Right lobe of liver (tissue), 6 donors: ENCODE measurements at places on chromosomes 4 and X. TPM values are rescaled to one million over a fixed set of nuclear protein-coding genes. Genes with fewer than 3 reads are reported as not detected.

BLTP1 gene
- 42.1 TPM for total RNA-seq

CCNA2 gene
- total RNA-seq, result 0.15 TPM

- H3K27ac ChIP-seq, result no peak overlapping the region
- H3K4me3 ChIP-seq, result no peak overlapping the region
These were observed 157.4 kb downstream of the TET2 start for GRCh38 chr4:105304085-105304484.

GRCh38 chr4:118869808-118870342 is 18.8 kb upstream of the SYNPO2 start:
- H3K4me1 ChIP-seq, result no peaks in the 10 kb centered on the region
- DNase-seq, result no peak
- no peaks in the 10 kb centered on the region for H3K27me3 ChIP-seq
- H3K36me3 ChIP-seq, result no peaks in the 10 kb centered on the region
- no peak overlapping the region for H3K27ac ChIP-seq
- no peak overlapping the region for H3K4me3 ChIP-seq

GAGE2A gene
- not detected for total RNA-seq

GRCh38 chr4:143300860-143301259 is 35.8 kb upstream of the GAB1 start:
- no peaks in the 10 kb centered on the region for H3K4me1 ChIP-seq
- no peaks in the 10 kb centered on the region for H3K27me3 ChIP-seq
- DNase-seq, result no peak

TCEAL2 gene
- total RNA-seq, result not detected

DNA sequence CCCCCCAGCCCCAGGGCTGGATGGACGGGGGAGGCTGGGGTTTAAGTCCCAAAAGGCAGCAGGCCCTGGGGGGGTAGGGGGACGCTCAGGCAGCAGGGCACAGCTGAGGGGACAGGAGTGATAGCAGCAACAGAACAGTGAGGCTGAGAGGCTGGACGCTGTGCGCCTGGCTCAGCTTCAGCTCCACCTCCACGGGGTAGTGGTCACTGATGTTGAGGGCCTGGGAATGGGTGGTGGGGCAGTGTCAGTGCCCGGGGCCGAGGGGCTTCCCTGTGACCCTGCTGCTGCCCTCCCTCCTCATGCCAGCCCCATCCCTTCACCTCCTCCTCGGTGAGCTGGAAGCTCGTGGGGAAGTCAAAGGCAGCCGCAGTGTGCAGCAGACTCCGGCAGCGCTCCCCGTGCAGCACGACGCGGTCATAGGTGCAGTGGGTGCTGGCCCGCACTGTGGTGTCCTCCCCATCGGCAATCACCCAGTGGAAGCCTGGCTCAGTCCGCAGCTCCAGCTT is 4.5 kb downstream of the RPL10 start:
- DNase-seq, result no peak
- no peaks in the 10 kb centered on the region for H3K27me3 ChIP-seq
- H3K4me3 ChIP-seq, result no peak overlapping the region
- H3K27ac ChIP-seq, result no peak overlapping the region

BMX gene
- total RNA-seq, result 0.56 TPM

- H3K36me3 ChIP-seq, result no peaks in the 10 kb centered on the region
- no peak overlapping the region for H3K27ac ChIP-seq
- no peak overlapping the region for H3K4me3 ChIP-seq
- DNase-seq, result no peak
- H3K27me3 ChIP-seq, result no peaks in the 10 kb centered on the region
- no peaks in the 10 kb centered on the region for H3K4me1 ChIP-seq
These were observed 123.2 kb downstream of the FHIP1A start for GRCh38 chr4:151532001-151532708.

GRCh38 chrX:119407681-119408080 is 8.5 kb downstream of the SLC25A43 start:
- no peaks in the 10 kb centered on the region for H3K4me1 ChIP-seq
- no peaks in the 10 kb centered on the region for H3K27me3 ChIP-seq
- DNase-seq, result no peak
- no peak overlapping the region for H3K27ac ChIP-seq
- H3K4me3 ChIP-seq, result no peak overlapping the region

- DNase-seq, result no peak
- H3K27me3 ChIP-seq, result no peaks in the 10 kb centered on the region
- H3K36me3 ChIP-seq, result no peaks in the 10 kb centered on the region
- no peak overlapping the region for H3K27ac ChIP-seq
These were observed 553.8 kb downstream of the CENPC start for GRCh38 chr4:66991521-66991920.

MND1 gene
- total RNA-seq, result 1.4 TPM

SUPT20HL2 gene
- not detected for total RNA-seq

DNA sequence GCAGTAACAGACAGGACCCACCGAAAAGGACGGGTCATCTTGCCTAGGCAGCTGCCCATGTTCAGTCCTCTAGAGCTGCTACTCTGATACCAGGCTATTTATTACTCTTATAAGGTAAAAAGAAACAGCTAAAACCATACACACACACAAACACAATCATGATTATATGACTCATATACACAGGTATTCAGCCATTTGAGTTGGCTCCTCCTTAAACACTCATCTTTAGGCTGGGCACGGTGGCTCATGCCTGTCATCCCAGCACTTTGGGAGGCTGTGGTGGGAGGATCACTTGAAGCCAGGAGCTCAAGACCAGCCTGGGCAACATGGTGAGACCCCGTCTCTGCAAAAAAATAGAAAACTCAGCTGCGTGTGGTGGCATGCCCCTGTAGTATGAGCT is 76.6 kb downstream of the F11 start:
- no peak overlapping the region for H3K27ac ChIP-seq
- H3K27me3 ChIP-seq, result no peaks in the 10 kb centered on the region
- H3K4me3 ChIP-seq, result no peak overlapping the region
- H3K36me3 ChIP-seq, result no peaks in the 10 kb centered on the region

DNA sequence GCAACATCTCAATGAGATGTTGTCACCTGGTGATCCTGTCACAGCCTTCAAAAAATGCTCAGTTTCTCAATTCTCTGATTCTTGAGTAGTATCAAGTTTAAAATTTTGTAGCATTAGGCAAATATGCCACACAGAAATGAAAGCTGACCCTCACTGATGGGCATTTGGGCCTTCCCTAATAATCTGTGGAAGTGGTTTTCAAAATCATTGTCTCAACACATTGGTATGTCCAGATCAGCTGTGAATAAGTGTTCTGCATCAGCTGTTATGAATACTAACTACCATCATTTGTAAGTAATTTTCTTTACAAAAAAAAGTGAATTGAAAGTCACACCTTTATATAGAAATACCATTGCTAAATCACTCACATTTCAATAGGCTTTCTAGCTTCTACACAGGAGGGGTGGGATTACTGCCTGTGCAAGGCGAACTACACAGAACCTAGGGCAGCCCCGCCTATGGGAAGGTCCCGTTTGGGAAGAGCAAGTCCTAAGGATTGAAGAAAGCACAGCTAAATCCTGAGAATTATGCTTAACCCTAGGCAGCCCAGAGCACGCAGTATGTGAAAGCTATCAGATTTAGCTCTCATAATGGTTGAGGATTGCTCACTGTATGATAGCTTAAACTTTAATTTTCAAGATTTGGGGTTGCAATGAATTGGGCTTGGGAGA is 73.4 kb downstream of the GPC3 start:
- no peaks in the 10 kb centered on the region for H3K36me3 ChIP-seq
- no peak overlapping the region for H3K27ac ChIP-seq
- H3K27me3 ChIP-seq, result no peaks in the 10 kb centered on the region
- H3K4me1 ChIP-seq, result no peaks in the 10 kb centered on the region
- H3K4me3 ChIP-seq, result no peak overlapping the region
- no peak for DNase-seq

DNA sequence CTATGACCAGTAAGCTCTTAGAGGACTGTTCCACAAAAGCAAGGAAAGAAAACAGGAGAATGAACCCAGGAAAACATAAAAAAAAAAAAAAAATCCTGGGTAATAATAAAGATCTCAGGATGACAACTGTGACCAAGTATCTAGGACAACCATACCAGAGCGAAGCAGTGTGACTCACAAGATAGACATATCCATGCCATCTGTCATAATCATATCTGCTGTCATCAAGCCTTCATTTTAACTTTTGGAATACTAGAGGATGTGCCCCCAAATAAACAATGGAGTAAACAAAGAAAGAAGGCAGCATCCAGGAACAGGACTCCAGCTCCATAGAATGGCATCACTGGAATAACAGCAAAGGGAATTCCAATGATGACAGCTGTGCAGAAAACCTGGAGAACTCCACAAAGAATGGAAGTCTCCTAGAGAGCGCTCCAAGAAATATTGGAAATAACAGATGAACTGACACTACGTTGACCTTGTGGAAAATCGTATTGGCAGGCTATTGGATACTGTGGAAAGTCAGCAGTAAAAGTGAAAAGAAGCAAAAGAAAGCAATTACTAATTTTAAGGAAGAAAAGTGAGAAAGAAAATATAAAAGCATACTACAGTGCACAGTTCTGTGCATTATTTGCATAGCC is 35.3 kb downstream of the HPGDS start:
- no peaks in the 10 kb centered on the region for H3K4me1 ChIP-seq
- no peak overlapping the region for H3K27ac ChIP-seq
- no peak overlapping the region for H3K4me3 ChIP-seq
- no peaks in the 10 kb centered on the region for H3K27me3 ChIP-seq
- no peaks in the 10 kb centered on the region for H3K36me3 ChIP-seq

DNA sequence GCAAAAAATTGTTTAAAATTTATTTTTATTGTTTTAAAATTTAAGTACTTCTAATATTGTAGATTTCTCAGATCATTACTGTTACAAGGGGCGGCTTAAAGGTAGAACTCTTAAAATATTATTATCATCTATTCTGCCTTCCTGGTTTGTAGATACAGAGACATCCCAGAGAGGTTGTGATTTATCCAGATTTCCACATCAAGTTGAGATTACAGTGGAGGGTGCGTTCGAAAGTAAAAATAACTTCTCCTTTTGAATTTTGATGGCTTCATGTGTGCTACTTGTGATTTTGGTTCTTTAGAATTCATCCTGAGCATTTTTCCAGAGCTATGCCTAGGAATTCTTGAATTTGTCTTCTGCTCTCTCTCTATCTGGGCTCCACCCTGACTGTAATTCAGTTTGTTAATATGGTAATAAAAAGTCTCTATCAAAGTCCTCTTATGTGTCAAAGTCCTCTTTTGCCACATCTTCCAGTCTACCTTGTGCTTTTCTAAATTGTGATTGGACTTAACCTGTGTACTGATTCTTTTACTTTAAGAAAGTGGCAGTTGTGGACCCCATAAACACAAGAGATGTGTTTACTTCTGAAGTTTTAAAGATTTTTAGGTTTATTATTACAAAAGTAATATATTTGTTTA is 37.2 kb downstream of the CLCN3 start:
- no peak overlapping the region for H3K27ac ChIP-seq
- peaks cover 5% of the 10 kb centered on the region for H3K4me1 ChIP-seq
- no peaks in the 10 kb centered on the region for H3K27me3 ChIP-seq
- no peak overlapping the region for H3K4me3 ChIP-seq

DNA sequence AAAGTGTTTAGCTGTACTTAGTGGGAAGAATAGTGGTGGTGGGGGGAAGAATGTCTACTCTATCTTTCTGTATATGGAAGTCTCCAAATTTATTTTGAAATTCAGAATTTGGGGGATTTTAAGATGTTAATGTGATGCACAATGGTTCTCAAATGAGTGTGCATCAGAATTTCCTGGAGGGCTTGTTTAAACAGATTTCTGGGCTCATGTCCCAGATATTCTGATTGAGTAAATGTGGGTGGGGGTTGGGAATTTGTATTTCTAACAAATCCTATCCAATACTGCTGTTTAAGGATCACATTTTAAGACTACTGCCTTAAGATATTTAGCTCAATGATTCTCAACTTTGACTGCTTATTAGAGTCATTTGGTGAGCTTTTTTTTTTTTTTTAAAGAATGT is 15.1 kb upstream of the INTS6L start:
- DNase-seq, result no peak
- H3K4me3 ChIP-seq, result no peak overlapping the region
- H3K36me3 ChIP-seq, result no peaks in the 10 kb centered on the region
- H3K27ac ChIP-seq, result no peak overlapping the region

GRCh38 chr4:10816571-10816970 is 132.0 kb upstream of the CLNK start:
- no peaks in the 10 kb centered on the region for H3K27me3 ChIP-seq
- no peaks in the 10 kb centered on the region for H3K36me3 ChIP-seq
- no peak overlapping the region for H3K4me3 ChIP-seq
- no peak for DNase-seq
- H3K27ac ChIP-seq, result no peak overlapping the region
- no peaks in the 10 kb centered on the region for H3K4me1 ChIP-seq

DNA sequence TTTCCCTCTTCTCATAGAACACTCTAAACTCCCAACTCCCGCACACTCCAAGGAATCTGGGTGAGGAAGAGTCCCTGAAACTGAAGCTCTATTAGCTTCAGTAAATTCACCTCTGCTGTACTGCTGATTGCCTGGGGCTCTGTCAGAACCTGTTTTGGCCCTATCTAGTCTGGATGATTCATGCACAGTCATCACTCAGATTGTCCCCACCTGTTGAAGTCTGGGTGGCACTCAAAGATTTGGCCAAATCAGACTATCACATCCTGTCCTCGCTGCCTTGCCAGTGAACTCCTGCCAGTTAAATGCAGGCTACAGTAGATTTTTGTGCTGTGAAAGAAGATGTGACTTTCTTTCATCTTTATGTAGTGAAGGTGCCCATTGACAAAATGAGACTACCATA is 63.5 kb upstream of the EMCN start:
- no peak for DNase-seq
- no peaks in the 10 kb centered on the region for H3K4me1 ChIP-seq
- H3K27me3 ChIP-seq, result no peaks in the 10 kb centered on the region
- H3K4me3 ChIP-seq, result no peak overlapping the region
- H3K27ac ChIP-seq, result no peak overlapping the region
